Chondrocyte (in vitro differentiated cells): ENCODE measurements at places on chromosomes 6 and 20. TPM values are rescaled to one million over a fixed set of nuclear protein-coding genes. Genes with fewer than 3 reads are reported as not detected.

GRCh38 chr20:14726591-14726990 is 389.2 kb upstream of the FLRT3 start:
- no peak for DNase-seq
- no peak overlapping the region for H3K27ac ChIP-seq
- H3K27me3 ChIP-seq, result no peaks in the 10 kb centered on the region
- H3K36me3 ChIP-seq, result no peaks in the 10 kb centered on the region
- no peak overlapping the region for H3K4me3 ChIP-seq
- H3K4me1 ChIP-seq, result no peaks in the 10 kb centered on the region

DNA sequence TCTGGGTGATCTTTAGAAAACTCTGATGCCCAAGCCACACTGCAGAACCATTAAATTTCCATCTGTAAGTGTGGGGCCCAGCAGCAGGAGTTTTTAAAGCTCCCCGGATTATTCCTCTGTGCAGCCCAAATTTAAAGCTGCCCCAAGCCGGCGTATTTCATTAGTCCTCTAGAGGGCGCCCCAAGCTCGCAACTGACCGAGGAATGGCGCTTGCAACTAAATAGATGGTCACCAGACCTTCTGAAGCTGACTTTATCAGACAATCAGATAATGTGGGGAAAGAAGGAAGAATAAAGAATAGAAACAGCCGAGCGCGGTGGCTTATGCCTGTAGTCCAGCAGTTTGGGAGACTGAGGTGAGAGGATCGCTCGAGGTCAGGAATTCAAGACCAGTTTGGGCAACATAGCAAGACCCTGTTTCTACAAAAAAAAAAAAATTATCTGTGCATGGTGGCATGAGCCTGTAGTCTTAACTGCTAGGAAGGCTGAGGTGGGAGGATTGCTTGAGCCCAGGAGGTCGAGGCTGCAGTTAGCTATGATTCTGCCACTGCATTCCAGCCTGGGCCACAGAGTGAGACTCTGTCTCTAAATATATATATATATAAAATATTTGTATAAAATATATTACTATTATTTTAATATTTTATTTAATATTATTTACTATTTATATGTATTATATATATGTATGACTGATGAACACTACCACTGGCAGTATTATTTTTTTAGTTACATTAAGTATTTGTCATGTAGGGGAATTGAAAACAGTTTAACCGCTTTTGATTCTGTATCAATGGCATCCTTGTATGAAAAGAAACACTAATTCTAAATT is 56.0 kb downstream of the OTOR start:
- H3K4me1 ChIP-seq, result peaks cover 6% of the 10 kb centered on the region
- DNase-seq, result no peak
- peaks cover 67% of the 10 kb centered on the region for H3K27me3 ChIP-seq
- no peaks in the 10 kb centered on the region for H3K36me3 ChIP-seq
- no peak overlapping the region for H3K27ac ChIP-seq

The DAAM2 gene
- total RNA-seq, result 137 to 142 TPM (median 142 TPM) in 3 replicates

- H3K27ac ChIP-seq, result no peak overlapping the region
- DNase-seq, result no peak
- H3K36me3 ChIP-seq, result peaks cover 40% of the 10 kb centered on the region
These were observed 116.3 kb upstream of the SLC2A12 start for GRCh38 chr6:134168590-134169208.

The SNX9 gene
- 31.7 to 47.1 TPM (median 43.9 TPM) in 3 replicates for total RNA-seq

GRCh38 chr20:18034039-18034438 is 23.7 kb downstream of the OVOL2 start:
- no peaks in the 10 kb centered on the region for H3K36me3 ChIP-seq
- DNase-seq, result no peak
- H3K27ac ChIP-seq, result no peak overlapping the region
- H3K4me3 ChIP-seq, result no peak overlapping the region
- H3K27me3 ChIP-seq, result peaks cover 10% of the 10 kb centered on the region
- H3K4me1 ChIP-seq, result no peaks in the 10 kb centered on the region

GRCh38 chr6:164477790-164478189 is 831.6 kb downstream of the C6orf118 start:
- no peaks in the 10 kb centered on the region for H3K27me3 ChIP-seq
- H3K36me3 ChIP-seq, result no peaks in the 10 kb centered on the region
- H3K27ac ChIP-seq, result no peak overlapping the region
- H3K4me1 ChIP-seq, result no peaks in the 10 kb centered on the region
- no peak for DNase-seq

- peaks cover 66% of the 10 kb centered on the region for H3K4me1 ChIP-seq
- peak overlapping the region; percentile 43 for H3K4me3 ChIP-seq
- peaks cover 5% of the 10 kb centered on the region for H3K36me3 ChIP-seq
- peak overlapping the region; percentile 64 for H3K27ac ChIP-seq
- no peak for DNase-seq
- no peaks in the 10 kb centered on the region for H3K27me3 ChIP-seq
These were observed 3.2 kb upstream of the PMEPA1 start for GRCh38 chr20:57712851-57713504.

The SYCP2L gene
- total RNA-seq, result 2.6 to 3.6 TPM (median 3.1 TPM) in 3 replicates

DNA sequence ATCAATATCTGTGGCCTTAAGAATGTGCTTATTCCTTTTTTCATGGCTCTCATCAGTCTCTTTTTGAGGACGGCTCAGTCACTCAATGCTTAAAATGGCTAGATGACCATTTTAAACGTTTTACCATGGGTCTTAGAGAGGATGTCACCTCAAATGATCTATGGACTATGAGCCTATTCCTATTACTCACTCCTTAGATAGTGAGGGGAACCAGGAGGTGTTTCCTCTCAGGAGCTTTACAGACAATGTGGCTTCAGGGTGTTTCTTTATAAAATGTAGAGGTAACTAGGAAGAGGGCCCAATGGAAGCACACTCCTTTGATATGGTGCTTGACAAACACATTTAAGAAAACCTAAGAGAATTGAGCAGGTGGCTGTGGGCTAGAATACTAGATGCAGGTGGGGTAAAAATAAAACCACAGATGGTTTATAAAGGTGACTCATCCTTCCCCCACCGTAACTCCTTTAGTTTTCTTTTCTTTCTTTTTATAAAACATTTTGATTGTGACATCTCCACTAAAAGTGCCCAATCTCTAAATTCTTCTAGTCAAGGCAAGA is 1.5 kb upstream of the TMEM200A start:
- H3K27ac ChIP-seq, result no peak overlapping the region
- DNase-seq, result no peak
- H3K4me3 ChIP-seq, result no peak overlapping the region

DNA sequence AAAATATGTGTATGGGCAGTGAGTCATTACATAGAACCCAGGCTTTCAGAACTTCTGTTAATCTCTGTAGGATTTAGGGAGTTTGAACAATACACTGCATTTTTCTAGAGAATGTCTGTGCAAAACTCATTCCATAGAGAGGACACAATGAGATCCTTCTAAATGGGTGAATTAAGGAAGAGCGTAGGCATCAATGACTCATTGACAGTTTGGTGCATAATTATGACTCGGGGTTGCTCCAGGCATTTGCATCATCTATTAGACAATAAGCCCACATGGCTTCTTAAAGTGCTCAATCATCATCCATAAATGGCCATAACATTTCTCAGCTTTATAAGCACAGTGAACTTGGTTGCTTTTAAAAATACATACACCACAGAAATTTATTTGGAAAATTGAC is 625.5 kb downstream of the CDH26 start:
- H3K4me1 ChIP-seq, result no peaks in the 10 kb centered on the region
- peaks cover 2% of the 10 kb centered on the region for H3K27me3 ChIP-seq
- no peaks in the 10 kb centered on the region for H3K36me3 ChIP-seq
- no peak overlapping the region for H3K27ac ChIP-seq

The NNAT gene
- total RNA-seq, result 1.4 to 3.1 TPM (median 2.7 TPM) in 3 replicates

- no peak overlapping the region for H3K27ac ChIP-seq
- peaks cover 21% of the 10 kb centered on the region for H3K4me1 ChIP-seq
- peaks cover 28% of the 10 kb centered on the region for H3K36me3 ChIP-seq
- H3K27me3 ChIP-seq, result no peaks in the 10 kb centered on the region
These were observed 4.3 kb downstream of the NELFE start for GRCh38 chr6:31954511-31954910.

- no peak for DNase-seq
- H3K36me3 ChIP-seq, result peaks cover 4% of the 10 kb centered on the region
- no peak overlapping the region for H3K4me3 ChIP-seq
- H3K4me1 ChIP-seq, result peaks cover 3% of the 10 kb centered on the region
These were observed 41.1 kb downstream of the GMDS start for GRCh38 chr6:2204272-2204671.

DNA sequence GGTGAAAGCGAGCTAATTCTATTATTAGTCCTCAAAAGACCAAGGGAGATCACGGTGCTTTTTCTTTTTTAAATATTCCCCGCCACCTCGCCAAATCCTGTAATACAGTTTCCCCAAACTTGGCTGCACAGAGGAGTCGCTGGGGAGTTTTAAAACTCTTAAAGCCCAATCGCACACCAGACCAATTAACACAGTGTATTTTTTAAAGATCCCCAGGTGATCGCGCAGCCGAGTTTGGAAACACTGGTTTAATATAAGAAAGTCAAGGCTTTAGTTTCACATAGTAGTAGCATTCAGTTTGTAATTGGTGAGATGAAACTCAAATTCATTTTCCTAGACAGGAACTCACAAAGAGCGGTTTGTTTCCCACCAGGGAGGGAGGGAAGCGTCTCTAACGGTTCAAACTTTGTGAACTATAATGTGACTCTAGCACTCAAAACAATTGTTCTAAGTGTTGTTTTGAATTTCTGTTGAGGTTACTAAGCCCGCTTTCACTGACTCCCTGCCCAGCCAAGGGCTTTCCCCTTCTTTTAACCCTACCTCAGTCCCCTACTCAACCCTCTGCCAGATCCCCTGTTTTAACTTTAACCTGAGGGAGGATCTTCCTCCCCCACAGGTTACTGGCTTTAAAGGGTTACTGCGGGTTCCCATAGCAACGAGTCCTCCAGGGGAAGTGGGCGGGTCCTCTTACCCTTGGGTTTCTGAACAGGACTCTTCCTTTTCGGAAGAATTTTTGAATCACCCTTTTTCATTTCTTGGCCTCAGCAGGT is 25.7 kb upstream of the BTBD3 start:
- DNase-seq, result no peak
- H3K4me3 ChIP-seq, result peak overlapping the region; percentile 81
- no peaks in the 10 kb centered on the region for H3K36me3 ChIP-seq
- H3K27ac ChIP-seq, result peak overlapping the region; percentile 94

DNA sequence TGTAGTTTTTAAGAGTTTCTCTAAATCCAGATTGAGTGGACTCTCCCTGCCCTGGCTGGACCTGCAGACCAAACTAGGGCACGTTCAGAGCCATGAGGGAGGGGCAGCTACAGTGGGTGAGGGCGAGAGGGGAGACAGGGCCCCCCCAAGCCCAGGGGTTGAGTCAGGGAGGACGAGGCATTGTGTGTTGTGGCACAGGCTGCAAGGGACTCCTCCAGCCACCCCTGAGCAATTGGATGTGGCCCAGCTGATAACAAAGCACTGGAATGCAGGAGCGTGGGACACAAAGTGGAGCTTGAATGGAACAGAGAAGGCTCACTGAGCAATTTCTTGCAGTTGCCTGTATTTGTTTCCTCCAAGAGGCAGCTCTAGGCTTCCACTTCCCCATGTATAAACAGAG is 43.5 kb upstream of the MYL9 start:
- DNase-seq, result no peak
- no peaks in the 10 kb centered on the region for H3K27me3 ChIP-seq
- peaks cover 34% of the 10 kb centered on the region for H3K36me3 ChIP-seq
- peaks cover 48% of the 10 kb centered on the region for H3K4me1 ChIP-seq

The PSMB9 gene
- 0.90 to 1.2 TPM (median 1.2 TPM) in 3 replicates for total RNA-seq

GRCh38 chr20:37475252-37475651 is 45.8 kb upstream of the NNAT start:
- H3K27me3 ChIP-seq, result peaks cover 25% of the 10 kb centered on the region
- peaks cover 11% of the 10 kb centered on the region for H3K36me3 ChIP-seq
- no peak overlapping the region for H3K4me3 ChIP-seq
- H3K27ac ChIP-seq, result no peak overlapping the region
- no peaks in the 10 kb centered on the region for H3K4me1 ChIP-seq

DNA sequence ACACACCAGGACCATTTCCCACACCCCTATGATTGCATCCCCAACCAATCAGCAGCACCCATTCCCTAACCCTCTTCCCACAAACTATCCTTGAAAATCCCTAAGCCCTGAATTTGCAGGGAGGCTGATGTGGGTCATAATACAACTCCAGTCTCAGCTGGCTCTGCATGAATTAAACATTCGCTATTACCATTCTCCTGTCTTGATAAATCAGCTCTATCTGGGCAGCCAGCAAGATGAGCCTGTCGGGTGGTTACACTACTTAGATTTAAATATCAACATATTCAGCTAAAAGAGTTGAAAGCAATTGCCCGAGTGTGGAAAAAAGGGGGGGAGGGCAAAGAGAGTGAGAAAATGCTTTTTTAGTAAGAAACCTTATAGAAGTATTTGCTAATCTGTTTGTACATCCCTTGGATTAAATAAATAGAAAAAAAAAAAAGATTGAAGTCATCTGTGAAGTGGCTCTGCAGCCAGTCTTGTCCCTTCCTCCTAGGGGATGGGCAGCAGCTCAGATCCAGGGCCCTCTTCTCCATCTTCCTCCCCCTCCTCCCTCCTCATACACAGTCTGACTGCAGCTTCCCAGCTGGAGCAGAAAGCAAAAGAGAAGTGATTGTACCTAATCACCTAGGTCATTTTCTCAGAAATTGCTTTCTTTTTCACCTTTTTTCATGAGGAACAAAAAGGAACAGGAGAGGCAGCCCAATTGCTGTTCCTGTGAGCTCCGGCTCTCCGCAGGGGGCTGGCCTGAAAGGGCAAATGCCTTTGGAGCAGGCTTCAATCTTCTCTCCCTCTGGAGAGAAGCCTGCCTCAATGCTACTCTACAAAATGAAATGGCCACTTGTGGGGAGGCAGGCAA is 356.6 kb upstream of the SULF2 start:
- peaks cover 32% of the 10 kb centered on the region for H3K27me3 ChIP-seq
- H3K27ac ChIP-seq, result no peak overlapping the region
- H3K4me3 ChIP-seq, result no peak overlapping the region
- H3K4me1 ChIP-seq, result no peaks in the 10 kb centered on the region
- no peak for DNase-seq

The PSORS1C2 gene
- not detected in 3 replicates for total RNA-seq

The MCCD1 gene
- total RNA-seq, result not detected in 3 replicates

GRCh38 chr6:136079701-136080565 is 170.2 kb downstream of the MTFR2 start:
- peaks cover 2% of the 10 kb centered on the region for H3K27me3 ChIP-seq
- no peak overlapping the region for H3K4me3 ChIP-seq
- no peak overlapping the region for H3K27ac ChIP-seq
- H3K4me1 ChIP-seq, result no peaks in the 10 kb centered on the region
- DNase-seq, result no peak
- no peaks in the 10 kb centered on the region for H3K36me3 ChIP-seq

The TGIF2 gene
- total RNA-seq, result 15.8 to 24.2 TPM (median 18.8 TPM) in 3 replicates

The ZSCAN23 gene
- 2.1 to 3.5 TPM (median 3.3 TPM) in 3 replicates for total RNA-seq

The METTL24 gene
- total RNA-seq, result 0.62 to 0.67 TPM in 2 of 3 replicates, not detected in the other

The PROKR2 gene
- total RNA-seq, result not detected in 3 replicates
